ENCODE measurements at places on chromosomes 6 and 20.

DNA sequence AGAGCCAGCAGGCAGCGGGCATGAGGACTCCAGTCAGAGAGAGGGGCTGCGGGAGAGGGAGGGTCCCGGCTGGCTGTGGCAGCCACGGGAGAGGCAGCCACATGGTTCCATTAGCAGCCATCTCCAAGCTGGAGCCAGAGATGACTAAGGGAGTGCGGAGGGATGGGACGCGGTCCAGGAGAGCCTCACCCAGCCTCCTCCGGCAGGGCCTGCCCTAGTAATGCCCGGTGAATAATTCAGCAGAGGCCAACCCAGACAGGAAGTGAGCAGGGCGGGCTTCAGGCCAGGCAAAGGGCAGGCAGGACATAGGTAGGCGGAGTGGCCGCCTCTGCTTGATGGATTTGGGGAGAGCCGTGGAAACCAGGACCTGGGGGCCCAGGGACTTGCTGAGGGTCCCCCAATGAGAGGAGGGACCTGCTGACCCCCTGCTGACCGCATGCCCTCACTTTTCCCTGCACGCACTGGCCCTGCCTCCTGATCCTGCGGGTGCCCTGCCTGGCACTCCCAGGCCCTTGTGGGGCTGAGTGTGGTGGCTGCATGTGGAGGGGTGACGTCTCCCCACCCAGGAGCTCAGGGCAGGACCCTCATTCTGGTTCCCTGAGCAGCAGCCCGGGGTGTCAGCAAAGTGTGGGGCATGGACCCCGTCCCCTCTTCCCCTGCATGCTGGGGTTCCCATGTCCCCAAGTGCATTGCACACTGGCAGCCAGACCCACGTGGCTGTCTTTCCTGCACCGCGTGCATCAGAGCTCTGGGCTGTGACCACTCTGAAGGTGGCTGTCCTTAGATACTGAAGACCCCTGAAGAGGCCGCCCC, 51.8 kb upstream of the SLCO4A1 start:
- peak; percentile 82 for DNase-seq

GRCh38 chr6:121344539-121344938, 10.3 kb upstream of the TBC1D32 start:
- no peak for DNase-seq

DNA sequence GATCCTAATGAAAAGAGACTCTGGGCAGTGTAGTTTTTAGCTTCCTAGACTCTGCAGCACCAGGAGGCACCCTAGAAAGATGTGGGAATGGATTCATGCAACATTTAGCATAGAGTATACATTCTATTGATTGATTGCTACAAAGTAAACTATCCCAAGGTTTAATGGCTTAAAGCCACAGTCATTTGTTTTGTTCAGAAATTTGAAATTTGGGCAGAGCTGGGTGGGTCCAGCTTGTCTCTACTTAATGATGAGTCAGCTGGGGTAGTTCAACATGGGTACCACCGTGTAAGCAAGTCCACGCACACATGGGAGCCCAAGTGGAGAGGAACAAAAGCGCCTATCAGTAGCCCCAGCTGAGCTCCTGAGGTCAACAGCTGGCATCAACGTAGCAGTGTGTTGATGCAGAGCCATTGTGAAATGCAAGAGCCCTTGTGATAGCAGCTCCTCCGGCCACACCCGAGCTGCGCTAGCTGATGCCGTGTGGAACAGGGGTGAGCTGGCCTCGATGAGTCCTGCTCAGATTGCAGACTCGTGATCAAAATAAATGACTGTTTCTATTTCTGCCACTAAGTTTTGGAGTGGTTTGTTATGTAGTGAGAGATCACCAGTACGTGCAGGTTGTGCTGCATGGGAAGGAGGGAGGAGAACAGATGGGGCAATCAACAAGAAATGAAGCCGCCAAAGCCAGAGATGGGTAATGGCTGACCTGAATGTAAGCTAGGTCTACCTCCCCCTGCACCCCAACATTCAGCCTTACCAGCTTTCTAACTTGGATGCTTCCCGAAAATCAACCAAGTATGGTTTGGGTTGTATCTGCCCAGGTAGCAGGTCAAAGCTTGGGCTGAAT, 45.7 kb upstream of the TRAF3IP2 start:
- DNase-seq, result peak; percentile 47

GRCh38 chr6:165573671-165574070, 89.4 kb downstream of the PDE10A start:
- DNase-seq, result peak; percentile 45

DNA sequence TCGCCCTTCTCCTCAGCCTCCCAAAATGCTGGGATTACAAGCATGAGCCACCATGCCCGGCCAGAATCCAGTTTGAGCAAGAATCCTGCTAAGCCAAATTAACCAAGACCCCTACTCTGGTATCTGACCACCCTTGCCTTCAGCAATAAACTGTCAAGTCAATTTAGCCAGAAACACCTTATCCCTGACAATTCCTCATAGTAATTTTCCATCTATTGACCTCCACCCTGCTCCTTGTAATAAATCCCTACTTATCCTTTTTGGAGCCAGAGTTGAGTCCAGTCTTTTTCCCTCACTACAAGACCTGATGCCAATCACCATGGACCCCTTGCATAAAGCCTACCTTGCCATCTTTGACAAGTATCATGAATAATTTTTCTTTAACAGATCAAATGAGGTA, 114.1 kb upstream of the GPR6 start:
- DNase-seq, result no peak

DNA sequence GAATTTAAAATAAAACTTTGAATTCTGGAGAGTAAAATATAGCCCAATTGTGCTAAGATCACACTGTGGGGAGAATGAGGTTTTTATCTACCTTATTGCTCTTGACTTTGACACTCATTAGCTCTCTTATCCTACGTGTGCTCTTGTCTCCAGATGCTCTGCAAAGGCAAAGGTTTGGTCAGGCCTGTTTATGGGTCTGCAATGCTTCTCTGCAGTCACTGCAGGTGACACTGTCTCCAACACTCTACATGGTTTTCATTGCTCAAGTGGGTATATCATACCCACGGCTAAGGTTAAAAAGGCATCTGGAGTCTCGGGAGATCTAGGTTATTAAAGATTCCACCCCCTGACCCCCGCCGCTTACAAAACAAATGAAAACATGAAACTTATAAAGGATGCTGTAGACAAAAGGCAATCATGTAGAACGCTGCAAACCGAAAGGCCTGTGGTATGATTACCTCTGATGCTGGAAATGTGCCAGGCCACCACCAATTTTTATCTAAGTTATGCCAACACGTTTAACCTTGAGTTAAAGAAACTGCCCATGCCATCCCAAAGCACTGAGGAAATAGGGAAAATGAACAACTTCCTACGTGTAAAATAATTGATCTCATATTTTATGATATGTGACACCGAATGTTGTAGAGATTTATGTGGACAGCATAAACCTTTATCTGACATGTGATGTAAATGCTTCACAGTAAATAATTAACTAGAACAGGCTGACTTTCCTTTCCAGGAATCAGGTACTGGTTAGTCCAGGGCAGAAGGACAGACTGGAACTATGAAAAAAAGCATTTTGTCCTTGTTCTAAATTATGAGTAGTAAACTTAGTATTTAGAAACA, 238.2 kb upstream of the NOX3 start:
- DNase-seq, result no peak

DNA sequence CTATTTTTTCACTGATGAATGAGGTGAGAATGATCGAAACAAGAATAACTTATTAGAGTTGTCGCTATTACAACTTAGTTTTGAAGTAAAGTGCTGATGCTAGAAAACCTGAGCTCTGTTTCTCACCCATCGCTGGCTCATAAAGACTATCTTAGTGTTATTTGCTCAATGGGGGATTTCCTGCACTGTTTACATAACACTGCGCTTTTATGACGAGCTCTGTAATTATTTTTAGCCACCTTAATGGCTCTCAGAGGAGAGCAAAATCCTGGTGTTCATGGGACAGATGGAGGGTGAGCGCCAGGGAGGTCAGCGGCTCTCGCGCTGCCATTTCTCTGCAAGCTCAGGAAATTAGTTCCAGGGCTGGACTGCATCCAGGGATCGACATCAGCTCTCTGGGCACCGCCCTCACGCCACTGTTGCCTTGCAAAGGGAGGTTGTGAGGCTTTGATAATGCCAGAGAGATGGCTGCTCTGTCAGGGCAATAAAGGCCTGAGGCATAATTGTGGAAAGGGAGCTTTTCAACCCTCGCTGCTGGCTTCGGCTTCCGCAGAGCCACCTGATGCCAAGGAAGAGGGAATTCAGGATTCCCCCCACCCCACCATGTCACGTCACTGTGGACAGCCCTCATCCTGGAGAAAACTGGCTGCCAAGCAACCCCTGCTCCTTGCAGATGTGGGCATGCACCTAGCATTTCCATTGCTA, 72.0 kb downstream of the DACT2 start:
- DNase-seq, result no peak

DNA sequence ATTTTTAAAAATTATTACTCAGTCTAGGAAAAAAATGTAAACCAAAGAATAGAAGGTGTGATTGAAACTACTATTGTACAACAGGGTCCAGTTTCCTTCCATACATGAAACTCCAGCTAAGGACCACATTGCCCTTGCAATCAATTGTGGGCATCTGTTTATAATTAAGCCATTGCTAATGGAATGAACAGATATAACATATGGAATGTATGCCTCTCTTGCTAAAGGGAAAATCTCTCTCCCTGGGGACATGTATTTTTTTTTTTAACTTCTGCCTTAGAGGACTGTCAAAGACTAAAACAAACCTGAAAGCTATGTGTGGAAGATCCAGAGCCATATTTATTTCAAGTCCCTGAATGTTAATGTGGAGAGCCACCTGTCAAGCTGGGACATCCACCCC, 336.8 kb upstream of the MANEA start:
- peak; percentile 24 for DNase-seq

DNA sequence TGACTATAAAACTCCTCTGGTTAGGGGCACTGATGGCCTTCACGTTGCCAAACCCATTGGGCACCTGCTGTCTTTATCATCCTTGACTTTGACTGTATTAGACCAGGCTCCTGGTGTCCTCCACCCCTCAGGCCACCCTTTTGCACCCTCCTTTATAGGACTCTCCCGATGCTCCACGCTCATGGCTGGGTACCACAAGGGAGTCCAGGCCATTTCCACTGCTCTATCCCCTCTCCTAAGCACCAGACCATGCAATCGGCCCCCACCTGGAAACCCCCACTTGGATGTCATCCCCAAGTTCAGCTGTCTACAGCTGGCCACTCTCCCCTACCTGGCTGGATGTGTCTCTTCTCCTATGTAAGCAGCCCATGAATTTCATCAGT, 115.2 kb downstream of the TOX2 start:
- no peak for DNase-seq

DNA sequence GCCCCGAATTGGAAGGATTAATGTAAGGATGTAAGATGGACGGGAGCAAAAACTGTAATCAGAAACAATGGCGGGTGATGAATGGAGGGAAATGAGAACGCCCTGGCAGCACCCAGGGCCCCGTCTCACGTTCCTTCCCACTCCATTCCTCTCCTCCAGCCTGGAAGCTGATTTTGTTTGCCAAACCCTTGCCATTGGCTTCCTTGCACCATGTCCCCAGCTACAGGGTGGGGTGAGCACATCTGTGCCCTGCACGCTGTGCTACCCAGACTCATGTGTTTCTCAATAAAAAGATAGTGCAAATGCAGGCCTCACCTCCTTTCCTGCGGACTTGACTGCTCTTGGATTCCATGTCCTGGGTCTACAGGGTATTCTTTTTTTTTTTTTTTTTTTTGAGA, 26.7 kb downstream of the SCP2D1 start:
- DNase-seq, result no peak

DNA sequence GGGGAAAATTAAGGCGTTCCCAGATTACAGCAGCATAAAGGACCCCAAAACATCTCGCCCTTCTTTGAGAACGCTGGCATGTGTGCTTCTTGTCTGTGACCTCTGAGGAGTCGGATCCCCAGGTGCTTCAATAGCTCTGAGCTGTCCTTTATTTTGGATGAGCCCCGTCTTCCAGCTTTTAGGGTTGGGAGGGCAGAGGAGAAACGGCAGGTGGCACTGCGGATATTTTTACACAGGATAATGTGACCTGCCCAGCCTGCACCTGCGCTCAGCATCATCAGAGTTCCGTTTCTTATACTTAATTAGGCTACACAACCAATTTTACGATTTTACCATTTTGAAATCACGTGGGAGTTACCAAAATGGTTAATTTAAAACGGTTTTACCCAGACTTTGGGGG, 147.7 kb upstream of the RPS6KA2 start:
- DNase-seq, result no peak

DNA sequence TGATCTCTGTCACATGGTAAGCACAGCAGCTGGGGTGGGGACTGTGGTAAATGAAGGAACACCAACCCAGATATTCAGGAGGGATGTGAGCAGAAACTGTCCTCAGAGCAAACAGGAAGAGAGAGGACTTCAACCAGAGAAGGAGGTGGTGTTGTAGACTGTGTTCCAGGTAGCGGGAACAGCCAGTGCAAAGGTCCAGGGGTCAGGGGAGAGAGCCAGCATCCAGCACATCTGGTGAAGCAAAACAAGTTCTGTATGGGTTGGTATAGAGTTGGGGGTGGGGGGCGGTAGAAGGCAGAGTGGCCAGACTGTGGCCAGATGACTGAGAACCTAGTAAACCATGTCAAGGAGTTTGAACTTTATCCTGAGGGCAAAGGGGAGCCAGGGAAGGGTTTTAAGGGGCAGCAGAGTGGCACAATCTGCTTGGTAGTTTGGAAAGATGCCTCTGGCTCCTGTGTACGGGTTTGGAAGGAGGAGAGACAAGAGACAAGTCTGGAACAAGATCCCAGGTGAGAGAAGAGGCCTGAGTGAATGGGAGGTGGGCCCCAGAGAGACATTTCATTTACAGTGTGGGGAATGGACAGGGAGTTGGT, 27.8 kb upstream of the TTPAL start:
- no peak for DNase-seq

GRCh38 chr20:2760952-2761305, 39.5 kb downstream of the CPXM1 start:
- no peak for DNase-seq

DNA sequence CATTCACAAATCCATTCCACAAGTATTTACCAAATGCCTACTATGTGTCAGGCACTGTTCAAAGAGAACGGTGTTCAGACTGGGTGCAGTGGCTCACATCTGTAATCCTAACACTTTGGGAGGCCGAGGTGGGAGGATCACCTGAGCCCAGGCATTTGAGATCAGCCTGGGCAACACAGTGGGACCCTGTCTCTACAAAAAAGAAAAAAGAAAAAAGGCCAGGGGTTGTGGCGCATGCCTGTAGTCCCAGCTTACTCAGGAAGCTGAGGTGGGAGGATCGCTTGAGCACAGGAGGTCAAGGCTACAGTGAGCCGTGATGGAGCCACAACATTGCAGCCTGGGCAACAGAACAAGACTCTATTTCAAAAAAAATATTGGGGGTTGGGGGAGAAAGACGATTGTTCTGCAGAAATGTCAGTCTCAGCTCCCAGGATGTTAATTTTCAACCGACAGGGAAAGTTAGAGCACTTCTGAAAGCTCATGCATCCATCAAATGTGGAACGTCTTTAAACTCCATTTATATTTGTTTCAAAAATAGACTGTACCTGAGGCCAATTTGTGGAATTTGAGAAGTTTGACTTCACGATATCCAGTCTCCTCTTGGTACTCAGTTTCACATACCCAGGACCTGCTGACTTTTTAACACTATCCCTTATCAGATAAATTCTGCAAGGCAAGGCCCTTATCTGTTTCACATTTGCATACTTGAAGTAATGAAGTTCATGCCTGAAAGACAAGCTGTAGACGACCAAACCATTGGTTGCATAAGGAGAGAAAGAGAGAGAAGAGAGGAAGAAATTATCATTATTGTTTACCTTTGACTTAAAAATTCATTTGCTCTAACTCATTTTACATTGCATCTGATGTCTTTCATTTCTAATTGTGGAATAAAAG, 14.8 kb upstream of the BTN3A2 start:
- DNase-seq, result no peak

Data from fibroblast of mammary gland (primary cell).